ENCODE measurements at places on chromosomes 16 and 17. TPM values are rescaled to one million over a fixed set of nuclear protein-coding genes. Genes with fewer than 3 reads are reported as not detected.

DNA sequence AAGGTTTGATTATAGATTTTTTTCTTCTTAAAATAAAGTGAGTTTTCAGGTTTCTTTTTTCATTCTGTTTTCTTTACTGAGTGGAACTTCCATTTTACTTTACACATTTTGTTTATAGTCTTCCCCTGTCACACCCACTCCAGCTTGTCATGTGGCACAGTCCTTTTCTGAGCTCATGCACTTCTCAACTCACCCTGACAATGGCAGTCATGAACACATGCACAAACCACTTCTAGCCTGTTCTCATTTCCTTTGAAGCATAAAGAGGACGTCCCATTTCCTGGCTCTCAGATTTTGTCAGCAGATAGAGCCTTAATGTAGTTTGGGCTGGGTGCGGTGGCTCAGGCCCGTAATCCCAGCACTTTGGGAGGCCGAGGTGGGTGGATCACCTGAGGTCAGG lies 168.0 kb downstream of the AHSP start:
- no peak for DNase-seq

- DNase-seq: no peak
Measured at GRCh38 chr17:17156511-17156910, 49.6 kb downstream of the PLD6 start.

- no peak for DNase-seq
Measured at GRCh38 chr17:34820248-34820801, 140.9 kb downstream of the CCT6B start.

Gene CCL7
- polyA plus RNA-seq: 0.25 TPM

GRCh38 chr17:45370949-45371413 lies 54.2 kb upstream of the MAP3K14 start:
- no peak for DNase-seq

- no peak for DNase-seq
Measured at GRCh38 chr17:62800585-62800984, 7.5 kb downstream of the MARCHF10 start.

Gene KRT27
- polyA plus RNA-seq: not detected

DNA sequence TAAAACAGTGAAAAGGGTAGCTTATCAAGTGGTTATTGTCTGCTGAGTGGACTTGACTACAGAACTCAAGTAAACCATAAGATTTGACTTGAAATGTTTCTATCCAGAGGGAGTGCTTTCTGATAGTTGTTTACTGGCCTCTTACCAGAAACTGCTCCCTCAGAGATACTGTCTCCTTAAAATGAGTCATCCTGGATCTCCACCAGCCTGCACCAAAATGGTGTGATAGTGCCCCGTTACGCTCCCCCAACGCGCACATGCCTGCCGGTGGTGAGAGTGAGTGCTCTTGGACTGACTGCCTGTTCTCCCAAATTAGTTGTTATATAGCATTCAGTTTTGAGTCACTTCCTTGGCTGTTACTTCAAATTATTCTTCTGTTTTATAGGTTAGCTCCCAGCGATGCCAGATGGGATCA lies 22.9 kb downstream of the PRCD start:
- DNase-seq: peak; percentile 50

- DNase-seq: peak; percentile 62
Measured at GRCh38 chr17:37273409-37274051, 102.3 kb upstream of the C17orf78 start.

- DNase-seq: peak; percentile 56
Measured at GRCh38 chr17:4796552-4796920, 572 bp downstream of the PSMB6 start.

GRCh38 chr17:2092253-2092652 lies 37.4 kb downstream of the HIC1 start:
- DNase-seq: no peak

DNA sequence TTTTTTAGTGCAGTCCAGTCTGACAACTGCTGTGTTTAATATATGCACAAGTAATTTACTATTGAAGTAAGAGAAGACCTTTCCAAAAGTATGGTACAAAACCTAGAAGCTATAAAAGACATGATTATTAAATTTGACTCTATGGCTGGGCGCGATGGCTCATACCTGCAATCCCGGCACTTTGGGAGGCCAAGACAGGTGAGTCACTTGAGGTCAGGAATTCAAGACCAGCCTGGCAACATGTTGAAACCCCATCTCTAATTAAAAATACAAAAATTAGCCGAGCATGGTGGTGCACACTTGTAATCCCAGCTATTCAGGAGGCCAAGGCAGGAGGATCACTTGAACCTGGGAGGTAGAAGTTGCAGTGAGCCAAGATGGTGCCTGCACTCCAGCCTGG lies 41.4 kb upstream of the VWA3A start:
- no peak for DNase-seq

DNA sequence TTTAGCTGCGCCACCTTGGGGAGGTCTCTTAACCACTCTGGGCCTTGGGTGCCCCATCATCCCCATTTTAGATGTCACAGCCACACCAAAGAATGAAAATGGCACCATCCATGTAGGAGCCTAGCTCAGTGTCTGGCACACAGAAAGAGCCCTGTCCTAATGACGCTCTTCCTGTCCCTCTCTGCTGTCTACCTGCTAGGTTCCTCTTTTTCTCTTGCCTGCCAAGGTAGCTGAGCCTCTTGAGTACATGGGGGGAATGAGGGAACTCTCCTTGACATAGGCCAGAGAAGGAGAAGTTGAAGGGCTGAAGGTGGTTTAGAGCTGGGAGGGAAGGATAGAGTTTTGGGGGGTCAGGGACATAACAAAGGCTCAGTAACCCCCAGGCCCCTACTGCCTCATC lies 1.8 kb downstream of the RUNDC3A start:
- DNase-seq: no peak

Gene PSME3
- 94.7 TPM for polyA plus RNA-seq

DNA sequence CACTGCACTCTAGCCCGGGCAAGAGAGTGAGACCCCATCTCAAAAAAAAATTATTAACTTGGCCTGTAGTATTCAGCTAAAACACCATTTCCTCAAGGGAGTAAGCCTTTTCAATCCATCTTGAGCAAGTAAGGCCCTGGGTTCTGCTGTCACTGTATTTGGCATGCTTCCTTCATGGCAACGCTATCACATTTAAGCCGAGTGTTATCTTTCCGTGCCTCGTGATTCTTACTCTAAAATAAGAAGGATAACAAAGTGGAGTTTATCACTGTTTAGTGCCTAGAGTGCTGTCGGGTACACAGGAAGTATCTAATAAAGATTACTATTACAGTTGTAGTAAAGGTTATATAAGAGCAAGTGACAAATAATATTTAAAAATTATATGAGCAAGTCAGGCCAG lies 8.8 kb downstream of the VPS53 start:
- no peak for DNase-seq

DNA sequence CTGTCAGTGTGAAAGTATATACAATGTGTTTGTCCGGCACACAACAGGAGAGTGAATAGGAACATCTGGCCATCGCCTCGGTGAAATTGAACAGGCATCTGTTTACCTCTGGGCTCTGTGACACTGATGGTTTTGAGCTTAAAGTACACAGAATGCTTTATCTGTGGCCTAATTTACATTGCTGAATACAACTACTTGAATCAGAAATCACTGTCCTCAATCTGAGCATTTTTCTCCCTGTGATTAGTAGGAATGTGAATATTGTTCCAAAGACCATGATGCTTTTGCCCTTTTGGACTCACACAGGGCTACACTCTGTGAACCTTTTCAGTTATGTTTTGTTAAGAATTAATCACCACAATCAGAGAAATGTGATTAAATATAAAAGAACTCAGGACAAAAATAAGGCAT lies 323.0 kb upstream of the TBX2 start:
- no peak for DNase-seq

GRCh38 chr17:66423056-66423955 lies 120.9 kb downstream of the PRKCA start:
- DNase-seq: no peak

Gene SMIM22
- not detected for polyA plus RNA-seq

Gene PIK3R5
- polyA plus RNA-seq: not detected

GRCh38 chr16:56944954-56945839 lies 13.3 kb downstream of the HERPUD1 start:
- no peak for DNase-seq

DNA sequence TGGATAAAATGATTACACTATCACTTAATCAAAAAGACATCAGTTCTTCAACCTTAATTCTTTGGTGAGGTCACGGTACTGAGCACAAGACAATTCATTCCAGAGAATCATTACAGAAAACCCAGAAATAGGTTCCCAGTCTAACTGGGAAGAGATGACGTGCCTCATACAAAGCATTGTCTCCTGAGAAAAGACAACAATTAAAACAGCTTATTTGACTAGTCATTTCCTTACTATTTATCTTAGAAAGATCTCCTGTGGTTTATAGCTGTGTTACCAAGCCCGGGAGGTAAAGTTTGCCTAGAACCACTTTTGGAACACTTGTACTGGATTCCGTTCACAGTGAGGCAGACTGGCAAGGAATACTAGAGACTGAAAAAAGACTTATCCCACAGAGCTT lies 5.1 kb downstream of the PHF12 start:
- DNase-seq: peak; percentile 88

All from endothelial cell of umbilical vein (primary cell).